ENCODE measurements at places on chromosomes 16 and 17. TPM values are rescaled to one million over a fixed set of nuclear protein-coding genes. Genes with fewer than 3 reads are reported as not detected.
A peak's percentile ranks its signal among the peaks of the same experiment; 100 is the strongest.

Gene ZNF646
- 12.4 TPM for polyA plus RNA-seq

Gene KRTAP9-4
- not detected for polyA plus RNA-seq

DNA sequence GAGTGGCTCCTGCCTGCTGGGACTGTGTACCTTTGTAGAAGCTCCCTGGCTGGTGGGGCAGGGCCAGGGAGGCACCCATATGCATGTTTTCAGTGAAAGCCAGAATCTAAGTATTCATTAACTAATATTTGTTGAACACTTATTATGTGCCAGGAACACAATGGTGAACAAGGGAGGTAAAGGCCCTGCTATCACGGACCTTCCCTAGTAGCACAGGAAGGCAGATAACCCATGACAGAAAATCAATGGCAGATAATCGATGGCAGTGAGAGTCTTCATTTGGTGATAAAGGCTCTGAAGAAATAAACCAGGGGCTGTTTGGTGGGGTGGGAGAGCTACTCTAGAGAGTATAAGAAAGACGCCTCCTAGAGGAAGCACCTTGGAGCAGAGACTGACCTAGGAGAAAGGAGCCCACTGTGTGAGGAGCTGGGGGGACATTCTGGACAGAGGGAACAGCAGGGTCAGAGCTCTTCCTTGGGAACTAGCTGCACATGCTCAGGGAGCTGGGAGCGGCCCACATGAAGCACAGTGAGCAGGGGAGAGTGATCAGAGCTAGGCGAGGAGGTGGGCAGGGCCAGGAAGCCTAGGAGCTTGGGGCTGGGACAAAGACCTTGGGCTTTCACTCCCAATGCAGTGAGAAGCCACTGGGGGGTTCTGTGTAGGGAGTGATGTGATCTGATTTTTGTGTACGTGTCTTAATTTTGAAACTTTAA lies 78.5 kb downstream of the SPECC1 start:
- no peaks in the 10 kb centered on the region for H3K27me3 ChIP-seq
- no peak overlapping the region for H3K4me3 ChIP-seq
- H3K36me3 ChIP-seq: no peaks in the 10 kb centered on the region
- no peak for DNase-seq

DNA sequence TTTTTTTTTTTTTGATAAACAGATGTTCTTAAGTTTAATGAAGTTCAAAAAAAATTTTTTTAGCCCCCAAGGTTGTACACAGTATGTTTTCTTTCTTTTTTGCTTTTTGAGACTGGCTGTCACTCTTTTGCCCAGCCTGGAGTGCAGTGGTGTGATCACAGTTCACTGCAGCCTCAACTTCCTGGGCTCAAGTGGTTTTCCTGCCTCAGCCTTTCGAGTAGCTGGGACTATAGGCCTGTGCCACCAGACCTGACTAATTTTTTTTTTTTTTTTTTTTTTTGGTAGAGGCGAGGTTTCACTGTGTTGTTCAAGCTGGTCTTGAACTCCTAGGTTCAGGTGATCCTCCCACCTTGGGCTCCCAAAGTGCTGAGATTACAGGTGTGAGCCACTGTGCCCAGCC lies 12.8 kb downstream of the ITGAE start:
- no peak overlapping the region for H3K4me3 ChIP-seq
- no peaks in the 10 kb centered on the region for H3K4me1 ChIP-seq
- no peaks in the 10 kb centered on the region for H3K36me3 ChIP-seq

DNA sequence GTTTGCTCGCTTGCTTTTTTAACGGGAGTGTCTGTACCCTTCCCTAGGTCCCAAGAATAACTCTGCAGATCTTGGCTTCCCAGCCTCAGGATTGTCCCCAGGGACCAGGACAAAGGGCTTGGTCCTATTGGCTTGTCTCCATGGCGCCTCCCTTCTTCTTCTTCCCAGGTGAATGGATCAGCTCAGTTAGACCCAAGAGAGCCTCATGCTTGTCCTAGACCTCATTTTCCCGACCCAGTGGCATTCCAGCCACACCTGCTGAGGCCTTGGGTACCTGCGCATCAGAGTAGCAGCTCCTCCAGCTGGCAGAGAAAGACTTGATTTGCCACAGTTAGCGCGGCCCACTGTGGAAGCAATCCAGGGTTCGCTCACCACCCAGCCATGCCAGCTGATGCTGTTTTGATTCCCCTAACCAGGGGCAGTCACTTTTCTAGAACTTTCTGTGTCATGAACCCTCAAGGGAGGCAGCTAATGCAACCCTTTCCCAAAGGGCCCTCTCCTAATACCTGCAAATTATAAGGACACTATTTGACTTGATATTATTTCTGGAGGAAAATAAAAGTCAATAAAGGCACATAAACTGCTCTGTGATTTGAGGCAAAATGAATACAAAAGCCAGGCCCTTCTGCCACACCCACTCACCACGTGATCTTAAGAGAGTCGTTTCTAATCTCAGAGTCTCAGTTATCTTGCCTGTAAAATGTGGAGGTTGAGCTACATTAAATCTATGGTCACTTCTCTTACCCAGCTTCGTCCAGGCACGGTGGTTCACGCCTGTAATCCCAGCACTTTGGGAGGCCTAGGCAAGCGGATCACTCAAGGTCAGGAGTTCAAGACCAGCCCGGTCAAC lies 13.9 kb downstream of the GPR142 start:
- H3K36me3 ChIP-seq: no peaks in the 10 kb centered on the region
- no peak for DNase-seq
- H3K4me1 ChIP-seq: peaks cover 19% of the 10 kb centered on the region
- H3K27ac ChIP-seq: peak overlapping the region; percentile 67
- H3K4me3 ChIP-seq: no peak overlapping the region

DNA sequence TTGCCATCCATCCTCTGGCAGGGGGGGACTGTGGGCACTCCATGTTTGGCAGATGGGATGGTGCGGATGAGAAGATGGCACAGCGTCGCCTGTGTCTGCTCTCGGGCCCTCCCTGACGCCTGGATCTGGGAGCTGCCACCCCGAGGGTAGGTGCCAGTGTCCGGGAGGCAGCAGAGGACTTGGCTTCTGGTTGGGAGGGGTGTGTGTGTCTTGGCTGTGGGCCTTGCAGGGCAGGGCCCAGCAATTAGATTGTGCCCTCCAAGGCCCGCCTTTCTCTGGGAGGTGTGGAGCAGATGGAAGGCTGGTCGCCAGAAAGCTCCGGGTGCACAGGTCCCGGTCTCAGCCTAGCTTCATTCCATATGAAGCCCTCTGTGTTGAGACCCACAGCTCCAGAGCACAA lies 1.4 kb downstream of the RAP1GAP2 start:
- no peak for DNase-seq
- H3K4me1 ChIP-seq: no peaks in the 10 kb centered on the region
- no peaks in the 10 kb centered on the region for H3K36me3 ChIP-seq
- H3K27me3 ChIP-seq: no peaks in the 10 kb centered on the region
- no peak overlapping the region for H3K4me3 ChIP-seq
- no peak overlapping the region for H3K27ac ChIP-seq

GRCh38 chr17:13477180-13477611 lies 124.5 kb downstream of the HS3ST3A1 start:
- H3K4me1 ChIP-seq: peaks cover 6% of the 10 kb centered on the region
- H3K36me3 ChIP-seq: no peaks in the 10 kb centered on the region
- H3K4me3 ChIP-seq: no peak overlapping the region
- no peaks in the 10 kb centered on the region for H3K27me3 ChIP-seq

- peaks cover 10% of the 10 kb centered on the region for H3K27me3 ChIP-seq
- H3K4me3 ChIP-seq: peak overlapping the region; percentile 93
- peak overlapping the region; percentile 90 for H3K27ac ChIP-seq
- H3K36me3 ChIP-seq: peaks cover 7% of the 10 kb centered on the region
Observed at GRCh38 chr17:77281904-77282367, 141.2 kb downstream of the SEC14L1 start.

GRCh38 chr16:30992931-30993816 lies 8.2 kb downstream of the HSD3B7 start:
- no peak overlapping the region for H3K4me3 ChIP-seq
- H3K36me3 ChIP-seq: peaks cover 5% of the 10 kb centered on the region
- H3K27ac ChIP-seq: no peak overlapping the region
- H3K27me3 ChIP-seq: peaks cover 2% of the 10 kb centered on the region
